ENCODE measurements at places on chromosomes 7 and 10.
A peak's percentile ranks its signal among the peaks of the same experiment; 100 is the strongest.

DNA sequence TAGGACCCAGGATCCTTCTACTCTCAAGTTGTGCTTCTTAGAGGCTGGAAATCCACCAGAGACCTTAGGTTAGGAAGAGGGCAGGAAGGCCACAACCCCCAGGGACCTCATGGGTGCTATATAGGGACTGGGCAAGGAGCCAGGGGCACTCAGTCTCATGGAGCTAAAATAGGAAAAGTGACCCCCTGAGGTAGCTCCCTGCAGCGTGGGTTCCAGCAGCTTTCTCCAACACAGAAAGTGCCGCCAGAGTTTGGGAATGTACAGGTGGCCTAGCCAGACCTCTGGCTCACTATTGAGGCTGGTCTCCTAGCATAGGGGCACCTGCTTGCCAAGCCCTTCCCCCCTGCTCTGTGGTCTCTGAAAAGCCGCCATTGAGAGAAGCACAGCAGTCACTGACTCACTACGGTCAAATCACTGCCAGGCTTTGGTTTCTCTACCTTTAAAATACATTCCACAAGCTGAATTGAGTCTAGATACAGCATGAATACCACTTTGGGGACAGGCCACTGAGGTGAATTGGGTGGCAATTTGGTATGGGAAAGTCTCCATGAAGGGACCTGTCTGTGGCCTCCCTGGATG lies 333.2 kb upstream of the PODXL start:
- no peak for DNase-seq

DNA sequence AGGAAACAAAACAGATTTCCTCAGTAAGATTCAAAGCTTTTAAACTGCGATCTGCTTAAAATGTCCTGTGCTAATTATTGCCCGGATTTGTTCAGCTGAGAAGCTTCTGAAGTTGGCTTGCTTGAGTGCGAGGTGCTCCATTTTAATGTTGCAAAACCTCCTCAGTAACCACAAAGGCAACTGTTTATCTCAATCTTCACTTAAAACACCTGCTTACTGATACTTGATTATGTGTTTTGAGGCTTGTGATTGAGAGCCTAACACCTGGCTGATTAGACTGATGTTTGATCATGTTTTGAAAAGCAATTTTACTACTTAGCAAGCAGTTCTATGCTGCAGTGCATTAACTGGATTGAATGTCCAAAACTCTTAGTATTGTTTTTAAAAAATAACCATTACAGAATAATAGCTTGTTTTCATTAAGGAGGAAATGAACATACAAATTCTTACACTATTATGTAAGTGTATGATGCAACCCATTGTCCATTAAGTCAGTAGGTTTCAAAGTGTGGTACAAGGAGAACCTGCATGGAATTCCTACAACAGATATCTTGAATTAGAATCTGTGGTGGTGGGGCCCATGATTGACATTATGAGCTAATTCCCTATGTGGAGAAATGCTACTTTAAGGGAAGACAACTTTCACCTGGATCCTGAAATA lies 96.9 kb upstream of the FAM180A start:
- DNase-seq: no peak

- DNase-seq: no peak
Observed at GRCh38 chr7:105916603-105917002, 40.2 kb upstream of the ATXN7L1 start.

DNA sequence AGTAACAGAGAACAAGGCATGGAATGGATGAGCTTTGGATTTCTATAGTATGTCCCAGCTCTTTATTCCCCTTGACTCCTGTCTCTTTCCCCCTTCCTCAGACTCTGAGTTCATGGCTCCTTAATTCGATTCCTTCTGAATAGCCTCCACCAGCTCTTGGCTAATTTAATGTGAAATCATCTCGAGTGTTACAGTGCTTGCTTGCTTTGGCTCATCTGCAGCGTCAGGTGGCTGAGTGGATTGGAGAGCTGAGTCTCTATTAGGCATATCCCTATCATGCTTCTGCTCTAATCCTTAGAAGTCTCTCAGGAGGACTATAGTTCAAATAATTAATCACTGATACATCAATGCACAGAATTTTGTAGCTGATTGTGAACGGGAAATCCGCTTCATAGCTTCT lies 134.6 kb downstream of the LRRC4 start:
- DNase-seq: no peak

DNA sequence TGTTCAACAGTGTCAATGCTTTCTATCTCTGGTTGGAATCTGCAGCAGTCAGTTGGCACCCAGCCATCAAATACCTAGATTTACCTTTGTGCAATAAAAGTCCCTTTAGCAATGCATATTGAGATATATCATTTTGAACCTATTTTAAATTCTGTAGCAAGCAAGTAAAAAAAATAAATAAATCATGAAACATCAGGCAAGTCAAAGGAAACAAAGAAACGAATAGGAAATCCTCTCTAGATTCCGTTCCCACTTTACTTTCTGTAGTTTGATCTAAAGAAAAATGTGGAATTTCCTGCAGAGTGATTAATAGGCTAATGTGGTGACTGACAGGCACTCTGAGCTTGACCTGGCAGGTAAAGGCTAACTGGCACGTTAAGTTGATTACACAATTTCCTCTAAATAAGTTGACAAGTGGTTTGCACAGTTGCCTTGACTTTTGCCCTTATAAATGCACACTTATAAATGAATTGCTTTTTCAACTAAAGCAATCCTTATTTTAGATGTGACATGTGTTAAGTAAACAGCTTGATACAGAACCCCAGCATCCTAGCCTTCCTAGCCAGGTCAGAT lies 208.1 kb upstream of the TCF7L2 start:
- peak; percentile 34 for DNase-seq

DNA sequence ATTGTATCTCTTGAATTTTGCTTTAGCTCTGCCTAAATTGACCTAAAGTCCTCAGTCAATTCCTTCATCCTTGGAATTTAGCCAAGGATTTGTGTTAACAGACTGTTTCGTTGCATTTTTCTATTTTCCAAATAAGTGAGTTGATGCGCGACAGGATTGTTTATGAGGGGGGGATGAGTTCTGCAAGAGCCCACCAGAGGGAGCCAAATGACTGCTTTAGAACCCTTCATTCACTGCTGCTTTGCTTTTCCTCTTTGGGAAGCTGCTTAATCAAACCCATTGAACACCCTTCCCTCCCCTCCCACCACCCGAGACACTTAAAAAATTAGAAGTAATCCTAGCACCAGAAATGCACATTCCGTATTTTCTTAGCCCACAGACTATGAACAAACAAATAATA lies 33.7 kb upstream of the PTF1A start:
- peak; percentile 80 for DNase-seq

DNA sequence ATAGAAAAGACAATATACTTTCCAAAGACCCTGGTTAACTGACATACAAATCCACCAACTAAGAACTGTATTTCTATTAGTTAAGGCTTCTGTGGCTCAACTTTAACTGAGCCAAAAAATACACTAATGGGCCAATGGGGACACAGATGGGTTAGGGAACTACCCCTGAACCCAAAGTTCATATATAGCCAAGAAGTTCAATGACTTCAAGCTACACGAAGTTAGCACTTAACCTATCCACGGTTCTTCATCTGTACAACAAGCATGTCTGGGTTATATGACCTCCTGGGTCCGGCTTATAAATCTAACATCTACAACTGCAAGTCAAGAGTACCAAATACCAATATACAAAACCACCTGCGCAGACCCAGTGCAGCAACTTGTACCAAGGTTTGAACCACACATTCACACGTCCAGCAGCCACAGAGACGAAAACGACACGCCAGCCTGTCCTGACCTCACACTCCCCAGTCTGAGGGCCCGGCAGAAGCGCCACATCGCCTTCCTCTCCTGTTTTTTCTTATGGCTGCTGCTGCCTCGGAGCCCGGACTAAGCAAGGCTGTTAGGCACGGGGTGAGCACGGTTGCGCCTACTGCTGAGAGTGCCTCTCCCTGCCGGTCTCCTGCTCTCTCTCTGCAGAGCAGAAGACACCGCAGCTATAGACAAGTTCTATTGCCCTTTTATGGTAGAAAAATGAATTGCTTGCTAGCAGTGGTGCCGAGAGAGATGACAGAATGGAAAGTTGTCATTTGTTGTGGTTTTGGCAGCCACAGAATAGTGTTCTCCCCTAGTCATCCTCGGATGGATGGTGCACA lies 86.3 kb downstream of the RNF216 start:
- peak; percentile 48 for DNase-seq

DNA sequence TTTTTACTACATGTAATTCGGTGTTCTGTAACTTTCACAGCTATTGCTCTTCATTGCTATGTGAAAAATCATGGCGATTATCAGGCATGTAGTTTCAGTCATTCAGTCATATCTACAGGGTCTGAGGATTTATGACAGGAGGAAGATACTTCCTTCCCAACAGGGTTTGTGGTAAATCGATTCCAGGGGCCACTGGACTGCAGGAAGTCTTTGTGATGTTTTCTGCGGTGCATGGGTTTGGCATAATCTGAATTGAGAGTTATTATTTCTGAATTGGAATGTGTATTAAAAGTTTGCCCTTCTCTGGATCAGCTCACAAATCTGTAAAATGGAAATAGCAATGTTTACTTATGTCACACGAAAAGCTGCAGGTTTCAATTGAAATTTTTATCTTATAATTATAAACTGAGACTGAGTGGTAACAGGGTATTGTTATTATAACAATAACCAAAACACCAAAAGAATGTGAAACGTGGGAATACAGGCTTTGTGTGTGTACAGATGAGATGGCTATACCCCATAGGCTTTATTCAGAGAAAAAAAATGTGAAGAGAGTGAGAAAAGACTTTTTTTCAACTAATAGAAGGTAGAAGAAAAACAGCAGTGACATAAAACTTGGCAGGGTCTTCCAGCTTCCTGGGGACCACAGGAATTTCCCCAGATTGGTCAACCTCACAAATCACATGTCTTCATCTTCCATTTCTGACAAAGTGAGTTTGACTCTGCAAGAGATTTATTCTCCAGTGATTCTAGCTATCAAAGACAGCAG lies 307.7 kb upstream of the NFE2L3 start:
- no peak for DNase-seq

GRCh38 chr7:134535272-134535918 lies 8.0 kb downstream of the AKR1B10 start:
- no peak for DNase-seq

DNA sequence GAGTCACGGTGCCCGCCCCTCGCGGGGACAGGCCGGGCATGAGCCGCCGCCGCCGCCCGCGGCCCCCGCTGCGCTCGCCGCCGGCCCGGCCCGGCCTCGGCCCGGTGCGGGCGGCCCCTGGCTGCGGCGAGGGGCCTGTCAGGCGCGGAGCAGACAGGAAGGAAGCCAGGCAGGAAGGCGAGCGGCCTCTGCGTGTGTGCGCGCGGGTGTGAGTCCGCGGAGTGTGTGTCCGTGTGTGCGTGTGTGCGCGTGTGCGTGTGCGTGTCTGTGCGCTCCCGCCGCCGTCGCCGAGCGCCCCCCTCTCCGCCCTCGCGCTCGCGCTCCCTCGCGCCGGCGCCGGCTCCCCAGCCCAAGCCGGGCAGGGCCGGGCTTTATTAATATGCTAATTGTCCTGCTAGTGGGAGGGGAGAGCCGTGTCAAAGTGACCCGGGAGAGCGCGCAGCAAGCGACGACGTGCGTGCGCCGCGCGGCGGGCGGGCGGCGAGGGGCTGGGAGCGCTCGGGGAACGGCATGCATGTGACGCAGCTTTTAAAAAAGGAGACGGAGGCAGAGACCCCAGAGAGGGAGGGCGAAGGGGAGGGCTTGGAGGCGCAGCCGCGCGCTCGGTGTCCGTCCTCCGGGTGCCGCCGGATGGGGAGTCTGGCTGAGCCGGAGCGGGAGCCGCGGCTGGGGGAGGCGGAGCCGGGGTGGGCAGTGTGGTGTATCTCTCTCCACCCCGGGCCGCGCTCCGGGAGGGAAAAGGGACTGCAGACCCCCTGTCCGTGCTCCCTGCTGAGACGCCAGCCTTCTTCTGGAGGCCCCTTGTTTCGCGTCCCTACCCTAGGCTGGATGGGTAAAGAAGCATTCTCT lies at the start of gene LDB1:
Gene LDB1 (minus strand): TSS at position 227 of the 849 bp plus-strand sequence. CDS start 258 bp downstream, outside the sequence.
- DNase-seq: peak; percentile 94

DNA sequence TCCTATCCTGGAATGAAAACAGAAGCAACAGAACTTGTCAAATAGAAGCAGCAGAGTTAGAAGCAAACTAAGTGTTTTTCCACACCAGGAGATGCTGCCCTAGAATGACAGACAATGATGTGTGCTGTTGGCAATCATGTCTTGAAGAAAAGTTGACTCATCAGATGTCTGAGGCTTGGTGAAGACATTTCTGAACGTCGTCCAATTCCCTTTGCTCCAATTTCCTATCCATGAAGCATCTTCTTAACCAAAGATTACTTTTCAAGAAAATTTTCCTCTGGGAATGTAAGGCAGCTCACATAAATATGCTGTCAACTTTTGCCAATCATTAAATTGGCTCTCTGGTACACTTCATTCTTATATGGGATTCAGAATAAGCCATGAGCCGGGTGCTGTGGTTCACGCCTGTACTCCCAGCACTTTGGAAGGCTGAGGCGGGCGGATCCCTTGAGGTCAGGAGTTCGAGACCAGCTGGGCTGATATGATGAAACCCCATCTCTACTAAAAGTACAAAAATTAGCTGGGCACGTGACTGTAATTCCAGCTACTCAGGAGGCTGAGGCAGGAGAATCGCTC lies 34.6 kb downstream of the MALSU1 start:
- no peak for DNase-seq

- no peak for DNase-seq
Observed at GRCh38 chr7:102967798-102968197, 55.0 kb downstream of the LRRC17 start.

DNA sequence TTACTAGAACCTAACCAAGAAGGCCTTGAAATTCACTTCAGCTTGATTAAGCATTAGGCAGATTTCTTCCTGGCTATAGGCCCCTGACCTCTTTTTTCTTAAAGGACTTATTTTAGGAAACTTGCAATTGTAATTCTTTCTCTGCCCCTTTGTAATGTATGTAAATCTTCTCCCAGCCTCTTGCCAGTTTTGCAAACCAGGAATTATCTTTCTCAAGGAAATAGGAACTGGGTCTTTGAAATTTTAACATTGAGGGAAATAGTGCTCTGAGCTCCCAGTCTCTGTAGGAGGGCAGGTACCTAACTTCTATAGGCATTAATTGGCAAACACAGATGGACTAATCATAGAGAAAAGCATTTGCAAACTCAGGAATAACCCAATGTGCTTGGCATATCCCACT lies 342.7 kb downstream of the THSD7A start:
- no peak for DNase-seq

DNA sequence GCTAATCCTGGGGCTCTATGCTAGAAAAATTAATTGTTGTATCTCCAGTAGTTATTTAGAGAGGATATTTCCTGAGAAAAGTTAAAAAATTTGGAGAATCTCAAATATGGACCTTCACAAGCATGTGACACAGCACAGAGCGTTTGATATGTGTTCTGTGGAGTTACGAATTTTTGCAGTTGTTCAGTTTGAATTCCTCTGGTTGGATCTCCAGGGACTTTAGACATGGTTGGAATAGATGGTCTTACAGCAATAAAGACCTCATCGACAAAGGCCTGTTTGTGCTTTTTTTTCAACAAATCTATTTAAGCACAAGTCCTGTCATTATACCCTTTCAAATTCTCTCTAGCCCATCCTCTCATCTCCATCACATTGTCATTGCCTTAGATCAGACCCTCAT lies 138.0 kb downstream of the TES start:
- DNase-seq: no peak

GRCh38 chr10:101249171-101249581 lies 19.9 kb upstream of the LBX1 start:
- DNase-seq: no peak

GRCh38 chr10:128540781-128541761 lies 414.8 kb upstream of the MKI67 start:
- peak; percentile 82 for DNase-seq

Data from lung (tissue), 17 donors.